Right atrium auricular region (tissue), 2 donors: ENCODE measurements at places on chromosomes 13 and 19. TPM values are rescaled to one million over a fixed set of nuclear protein-coding genes. Genes with fewer than 3 reads are reported as not detected.

Gene TRIP10
- 39.6 TPM for total RNA-seq

Gene MEDAG
- 42.4 TPM for total RNA-seq

Gene C19orf85
- not detected for total RNA-seq

Gene PSG2
- total RNA-seq, result not detected

Gene MLLT1
- 36.9 TPM for total RNA-seq

Gene OCEL1
- 5.9 TPM for total RNA-seq

Gene KIR2DL3
- total RNA-seq, result not detected

Gene EPS8L1
- 6.7 TPM for total RNA-seq

Gene TRMT1
- 13.6 TPM for total RNA-seq

Gene MRPL4
- 75.9 TPM for total RNA-seq

Gene ERICH6B
- not detected for total RNA-seq

Gene SPART
- 36.3 TPM for total RNA-seq

Gene N4BP2L2
- total RNA-seq, result 92.8 TPM

Gene C1QTNF9
- 0.67 TPM for total RNA-seq

Gene C13orf46
- 2.7 TPM for total RNA-seq

Gene RUBCNL
- total RNA-seq, result 0.59 TPM

Gene PSG7
- total RNA-seq, result not detected

Gene C5AR1
- total RNA-seq, result 4.6 TPM

Gene IFI30
- total RNA-seq, result 8.1 TPM

Gene PLPPR3
- not detected for total RNA-seq

Gene LYL1
- total RNA-seq, result 10.2 TPM

Gene FCGBP
- total RNA-seq, result 45.5 TPM

Gene CYP2F1
- total RNA-seq, result not detected

Gene MLNR
- not detected for total RNA-seq

Gene EHD2
- total RNA-seq, result 44.9 TPM

Gene COX6B1
- 1,397 TPM for total RNA-seq

Gene PALM3
- total RNA-seq, result 0.28 TPM

Gene RNF126
- 68.5 TPM for total RNA-seq

Gene FSTL3
- total RNA-seq, result 64.4 TPM

Gene KLK4
- total RNA-seq, result not detected

Gene P2RY11
- total RNA-seq, result 0.30 TPM

Gene ZNF266
- total RNA-seq, result 7.8 TPM

Gene SLC5A5
- not detected for total RNA-seq

Gene WASF3
- total RNA-seq, result 14.4 TPM

Gene KCNK6
- total RNA-seq, result 3.8 TPM

Gene ZNF814
- total RNA-seq, result 8.7 TPM

Gene URAD
- not detected for total RNA-seq
